ENCODE measurements at places on chromosomes 3 and 15.

- DNase-seq, result no peak
Measured at GRCh38 chr3:177813322-177813721, 616.0 kb upstream of the TBL1XR1 start.

- DNase-seq, result no peak
Measured at GRCh38 chr15:40886586-40886985, 7.7 kb upstream of the VPS18 start.

DNA sequence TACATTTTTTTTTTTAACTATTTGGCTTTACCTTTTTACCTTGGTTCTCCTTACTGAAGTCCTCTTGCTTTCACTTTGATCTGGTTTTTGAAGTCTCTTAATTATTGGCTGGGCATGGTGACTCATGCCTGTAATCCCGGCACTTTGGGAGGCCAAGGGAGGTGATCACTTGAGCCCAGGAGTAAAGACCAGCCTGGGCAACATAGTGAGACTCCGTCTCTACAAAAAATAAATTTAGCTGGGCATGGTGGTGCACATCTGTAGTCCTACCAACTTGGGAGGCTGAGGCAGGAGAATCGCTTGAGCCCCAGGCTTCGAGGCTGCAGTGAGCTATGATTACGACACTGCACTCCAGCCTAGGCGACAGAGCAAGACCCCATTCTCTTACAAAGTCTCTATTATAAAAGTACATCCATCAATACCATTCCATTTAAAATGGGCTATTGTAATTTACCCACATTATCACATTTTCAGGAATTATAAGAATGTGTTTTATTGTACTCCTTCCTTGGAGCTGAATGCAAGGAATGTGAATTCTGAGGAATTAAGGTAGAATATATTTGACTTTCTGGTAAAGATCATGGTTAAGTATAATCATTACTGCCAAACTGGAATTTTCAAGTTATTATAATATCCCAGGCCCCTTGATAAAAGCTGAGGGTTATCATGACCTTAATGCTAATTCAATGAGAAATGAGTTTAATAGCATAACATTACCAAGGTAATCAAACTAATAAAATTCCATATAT, 49.0 kb downstream of the MSL2 start:
- no peak for DNase-seq

DNA sequence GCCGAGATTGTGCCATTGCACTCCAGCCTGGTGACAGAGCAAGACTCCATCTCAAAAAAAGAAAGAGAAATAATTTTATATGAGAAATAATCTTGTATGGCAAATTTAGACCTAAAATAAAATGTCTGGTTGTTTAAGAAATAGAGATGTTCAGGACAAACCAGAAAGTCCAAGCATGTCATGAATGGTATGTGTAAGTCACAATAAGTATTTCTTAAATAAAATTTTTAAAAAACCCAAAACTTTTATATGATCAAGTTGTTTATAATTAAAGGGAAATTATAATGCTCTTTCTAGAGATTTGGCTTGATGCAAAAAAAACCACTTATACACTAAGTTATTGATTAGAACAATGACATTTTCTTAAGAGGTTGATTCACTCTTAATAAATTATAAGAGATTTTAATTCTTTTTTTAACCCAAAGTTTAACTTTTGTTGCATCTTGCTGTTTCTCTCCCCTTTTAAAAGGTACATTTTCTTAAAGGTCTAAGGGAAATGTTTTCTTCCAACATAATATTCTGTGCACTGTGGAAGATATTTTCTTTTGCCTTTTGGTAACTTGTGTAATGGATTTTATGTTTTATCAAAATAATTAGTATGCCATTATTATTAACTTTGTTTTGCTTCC, 105.7 kb downstream of the RTP4 start:
- no peak for DNase-seq

- no peak for DNase-seq
Measured at GRCh38 chr3:30618526-30618925, 12.1 kb downstream of the TGFBR2 start.

DNA sequence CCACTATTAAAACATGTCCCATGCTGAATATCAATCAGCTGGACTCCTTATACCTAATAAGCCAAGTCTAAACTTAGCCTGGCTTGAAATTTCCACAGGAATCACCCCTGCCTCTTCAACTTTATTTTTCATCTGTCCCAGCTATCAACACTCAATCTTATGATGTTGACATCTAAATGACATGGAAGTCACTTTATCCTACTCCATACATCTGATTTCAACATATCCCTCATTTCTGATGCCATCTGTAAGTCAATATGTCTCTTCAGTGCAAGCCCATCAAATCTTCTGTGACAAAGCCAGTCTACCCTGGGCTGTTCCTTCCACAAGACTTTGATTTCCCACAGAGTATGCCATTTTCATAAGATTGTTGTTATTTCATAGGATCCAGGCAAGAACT, 143.6 kb upstream of the SEMA6D start:
- DNase-seq, result no peak

GRCh38 chr15:71548401-71548807, 261.9 kb upstream of the NR2E3 start:
- no peak for DNase-seq

DNA sequence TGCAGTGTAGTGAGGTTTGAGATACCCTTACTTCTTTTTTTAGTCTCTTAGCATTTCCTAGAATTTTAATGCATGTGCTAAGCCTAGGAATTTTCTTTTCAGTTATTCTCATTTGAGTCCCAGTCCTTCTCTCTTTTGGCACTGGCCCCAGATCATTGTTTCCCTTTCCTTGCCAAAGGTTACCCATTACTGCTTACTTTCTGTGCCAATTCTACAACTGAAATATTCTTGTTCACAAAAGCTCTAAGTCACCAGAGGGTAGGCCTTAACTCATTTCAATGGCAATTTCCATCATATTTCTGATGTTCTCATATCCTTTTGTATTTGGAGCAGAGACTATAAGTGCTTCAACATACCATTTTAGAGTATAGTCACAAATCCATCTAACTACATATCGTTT, 199.6 kb upstream of the CBLB start:
- no peak for DNase-seq

- no peak for DNase-seq
Measured at GRCh38 chr15:98943051-98943508, 64.5 kb downstream of the PGPEP1L start.

- no peak for DNase-seq
Measured at GRCh38 chr3:178785961-178786360, 249.7 kb downstream of the KCNMB2 start.

- no peak for DNase-seq
Measured at GRCh38 chr3:5134499-5134898, 12.4 kb downstream of the ARL8B start.

GRCh38 chr3:69594286-69594685, 145.0 kb upstream of the MITF start:
- no peak for DNase-seq

GRCh38 chr15:63973212-63974009, 72.9 kb downstream of the DAPK2 start:
- DNase-seq, result no peak
